ENCODE measurements at places on chromosomes 1 and 21.

DNA sequence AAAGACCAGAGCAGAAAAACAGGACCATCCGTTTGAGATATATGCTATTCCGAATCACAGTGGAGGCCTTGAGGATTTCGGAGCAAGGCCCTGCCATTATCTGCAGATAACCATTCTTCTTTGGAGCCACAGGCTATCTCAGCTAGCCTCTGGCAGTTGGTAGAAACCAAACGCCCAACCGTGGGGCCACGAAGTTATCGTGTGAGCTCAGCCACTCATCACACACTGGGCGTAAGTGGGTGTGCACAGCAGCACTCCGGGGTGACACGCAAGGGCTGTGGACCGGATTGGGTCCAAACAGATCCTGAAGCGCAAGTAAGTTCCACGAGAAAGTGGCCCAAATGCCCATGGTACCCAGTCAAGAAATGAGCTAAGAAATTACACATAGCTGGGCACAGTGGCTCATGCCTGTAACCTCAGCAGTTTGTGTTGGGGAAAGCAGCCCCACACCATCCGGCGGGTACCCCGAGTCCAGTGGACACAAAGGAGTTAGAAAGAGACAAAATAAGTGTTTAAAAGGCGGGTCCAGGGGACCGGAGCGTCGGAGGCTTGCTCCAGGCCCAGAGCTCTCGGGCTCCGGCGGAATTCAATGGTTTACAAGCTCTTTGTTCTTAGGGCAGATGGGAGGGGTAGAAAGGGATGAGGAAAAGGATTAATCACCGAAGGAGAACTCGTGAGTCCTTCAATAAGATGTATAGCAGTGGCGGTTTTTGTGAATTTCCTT is 130.6 kb downstream of the LIPI start:
- no peak for DNase-seq

- no peak for DNase-seq
Observed at GRCh38 chr1:58345215-58346035, 201.1 kb downstream of the OMA1 start.

- no peak for DNase-seq
Observed at GRCh38 chr1:75423616-75424015, 187.3 kb downstream of the SLC44A5 start.

DNA sequence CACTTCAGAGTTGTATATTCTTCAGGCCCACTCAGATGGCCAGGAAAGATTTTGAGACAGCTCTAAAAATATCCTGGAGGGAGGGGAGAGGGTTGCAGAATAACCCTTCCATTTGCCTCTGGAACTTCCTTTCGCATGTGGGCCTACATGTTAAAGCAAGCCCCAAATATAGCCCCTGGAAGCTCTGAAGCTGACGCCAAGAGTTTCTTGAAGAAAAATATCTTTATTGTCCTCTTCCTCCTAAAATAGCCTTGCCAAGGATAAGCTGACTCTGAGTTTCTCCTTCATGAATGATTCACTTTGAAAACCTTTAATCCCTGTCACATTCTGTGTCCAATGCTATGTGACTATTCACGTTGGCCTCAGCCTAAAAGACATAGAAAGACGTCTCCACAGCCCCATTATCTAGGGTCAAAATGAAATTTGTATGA is 6.4 kb downstream of the C1orf116 start:
- DNase-seq: no peak

- DNase-seq: no peak
Observed at GRCh38 chr1:22320587-22321344, 130.9 kb upstream of the ZBTB40 start.

GRCh38 chr1:213119794-213120193 is 68.8 kb downstream of the RPS6KC1 start:
- no peak for DNase-seq

GRCh38 chr1:67609577-67610341 is 75.2 kb upstream of the GADD45A start:
- no peak for DNase-seq

GRCh38 chr1:6852136-6852890 is 67.1 kb downstream of the CAMTA1 start:
- no peak for DNase-seq

- DNase-seq: no peak
Observed at GRCh38 chr1:168442931-168443330, 100.9 kb downstream of the XCL2 start.
